ENCODE measurements at places on chromosomes 3 and 15. TPM values are rescaled to one million over a fixed set of nuclear protein-coding genes. Genes with fewer than 3 reads are reported as not detected.
A peak's percentile ranks its signal among the peaks of the same experiment; 100 is the strongest.

GRCh38 chr15:85649372-85649771, 145.4 kb downstream of the KLHL25 start:
- DNase-seq: no peak

DNA sequence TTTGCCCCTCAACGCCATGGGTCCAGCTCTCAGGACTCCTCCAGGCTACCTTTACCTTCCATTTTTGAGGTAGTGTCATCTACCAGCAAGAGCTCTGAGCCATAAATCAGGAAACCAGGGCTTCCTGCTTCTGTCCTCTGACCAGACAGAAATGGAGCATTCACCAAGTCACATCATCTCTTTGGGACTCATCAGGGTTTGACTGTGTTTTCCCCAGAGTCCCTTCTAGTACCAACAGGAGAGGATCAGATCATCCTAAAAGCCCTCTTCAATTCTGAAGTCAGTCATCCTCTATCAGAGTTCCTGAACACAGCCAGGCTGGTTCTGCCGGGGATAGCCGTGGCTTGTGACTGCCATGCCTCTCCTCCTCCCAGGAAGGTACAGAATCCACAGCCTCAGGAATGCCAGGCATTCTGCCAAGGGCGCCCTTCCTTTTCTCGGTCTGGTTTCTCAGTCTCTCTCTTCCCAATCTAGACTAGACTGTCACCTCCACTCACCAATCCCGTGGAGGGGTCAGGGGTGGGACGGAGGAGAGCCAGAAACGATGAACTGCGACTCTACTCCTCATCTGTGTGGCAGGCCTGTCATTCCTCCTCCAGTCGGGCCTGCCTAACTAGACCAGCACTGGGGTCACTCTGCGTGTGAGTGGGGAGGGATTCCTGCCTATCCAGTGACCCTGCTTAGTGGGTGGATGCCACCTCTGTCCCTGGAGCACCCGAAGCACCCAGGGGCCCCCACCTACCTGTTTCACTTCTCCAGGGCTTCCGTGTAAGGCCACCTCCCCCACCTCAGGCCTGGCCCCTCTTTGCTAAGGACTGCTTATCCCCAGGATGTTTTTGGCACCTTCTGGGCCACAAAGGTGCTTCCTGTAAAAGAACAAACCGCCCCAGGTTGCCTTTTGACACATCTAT, 30.9 kb downstream of the CCNL1 start:
- peak; percentile 36 for DNase-seq

DNA sequence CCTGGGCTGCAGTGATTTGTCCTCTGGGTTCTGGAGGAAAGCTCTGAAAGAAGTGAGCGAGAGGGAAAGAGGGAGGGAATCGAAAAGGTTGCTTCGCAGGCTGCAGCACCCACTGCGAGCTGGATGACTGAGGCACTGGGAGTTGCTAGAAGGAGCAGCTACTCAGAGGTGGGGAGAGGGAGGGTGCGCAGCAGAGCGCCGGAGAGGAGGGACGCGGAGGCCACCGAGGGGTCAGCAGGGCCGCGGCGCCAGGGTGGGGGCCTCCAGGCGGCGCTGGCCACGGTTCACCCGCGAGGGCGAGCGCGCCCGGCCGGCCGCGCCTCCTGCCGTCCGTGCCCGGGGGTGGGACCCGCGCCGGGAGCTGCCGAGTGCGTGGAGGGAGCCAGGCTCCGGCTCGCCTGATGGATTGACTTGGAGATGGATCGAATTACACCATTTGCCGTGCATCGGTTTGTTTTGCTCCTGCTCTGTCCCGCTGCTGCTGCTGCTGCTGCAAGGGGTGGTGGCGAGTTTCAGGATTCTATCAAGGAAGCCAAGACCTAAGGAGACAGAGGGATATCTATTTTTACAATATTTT, at the start of gene SEMA6D:
Gene SEMA6D (plus strand): TSS at position 470 of the 577 bp plus-strand sequence. CDS start 42,294 bp downstream, outside the sequence.
- DNase-seq: peak; percentile 85

GRCh38 chr3:23402728-23403492, 199.8 kb downstream of the UBE2E2 start:
- DNase-seq: no peak

- no peak for DNase-seq
Observed at GRCh38 chr15:92611995-92612745, 43.4 kb downstream of the FAM174B start.

- DNase-seq: no peak
Observed at GRCh38 chr15:29289173-29289572, 19.6 kb upstream of the NSMCE3 start.

GRCh38 chr3:157077565-157077991, 82.4 kb downstream of the CCNL1 start:
- DNase-seq: no peak

- DNase-seq: no peak
Observed at GRCh38 chr3:21356402-21356801, 394.6 kb downstream of the ZNF385D start.

- peak; percentile 43 for DNase-seq
Observed at GRCh38 chr15:51323749-51324148, 14.6 kb downstream of the CYP19A1 start.

GRCh38 chr3:4656059-4656458, 162.9 kb downstream of the ITPR1 start:
- peak; percentile 68 for DNase-seq

DNA sequence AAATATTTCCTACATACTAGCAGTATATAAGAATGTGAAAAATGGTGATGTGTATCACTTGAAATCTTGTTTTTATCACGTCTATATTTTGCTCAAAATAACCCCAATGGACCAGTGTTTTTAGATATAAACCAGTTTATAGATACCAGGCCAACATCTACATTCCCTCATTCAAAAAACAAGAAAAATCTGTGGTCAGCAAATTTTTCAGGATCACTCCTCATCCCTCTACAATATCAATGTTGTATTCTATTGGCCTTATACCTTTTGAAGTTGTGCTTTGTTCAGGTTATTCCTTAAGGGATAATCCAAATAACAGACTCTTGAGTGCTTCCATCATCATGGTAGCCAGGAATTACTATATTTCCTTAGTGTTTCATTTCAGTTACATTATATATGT, 332.9 kb upstream of the ARRDC4 start:
- no peak for DNase-seq

DNA sequence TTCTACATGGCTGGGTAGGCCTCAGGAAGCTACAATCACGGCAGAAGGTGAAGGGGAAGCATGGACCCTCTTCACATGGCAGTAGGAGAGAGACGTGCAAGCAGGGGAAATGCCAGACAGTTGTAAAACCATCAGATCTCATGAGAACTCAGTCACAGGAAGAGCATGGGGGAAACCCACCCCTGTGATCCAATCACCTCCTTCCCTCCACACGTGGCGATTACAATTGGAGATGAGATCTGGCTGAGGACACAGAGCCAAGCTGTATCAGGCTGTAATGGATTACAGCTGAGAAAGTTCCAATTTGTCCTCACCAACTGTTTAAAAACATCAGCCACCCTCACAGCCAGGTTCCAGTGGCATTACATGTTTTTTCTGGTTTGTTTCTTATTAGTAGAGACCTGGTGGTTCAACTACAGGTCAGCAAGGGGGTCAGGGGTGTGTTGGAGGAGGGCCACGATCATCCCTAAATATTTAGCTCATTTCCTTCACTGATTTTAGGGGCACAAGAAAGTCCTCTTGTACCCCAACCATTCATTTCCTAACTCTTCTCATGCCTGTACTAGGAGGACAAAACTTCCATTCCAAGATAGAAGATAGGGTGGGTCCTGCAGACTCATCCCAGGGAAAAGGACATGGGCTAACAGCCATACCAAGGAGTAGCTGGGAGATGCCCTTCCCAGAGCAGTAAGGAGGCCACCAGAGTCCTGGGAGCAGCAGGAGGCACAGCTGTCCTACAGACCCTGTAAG, 54.4 kb downstream of the ANXA2 start:
- DNase-seq: no peak

DNA sequence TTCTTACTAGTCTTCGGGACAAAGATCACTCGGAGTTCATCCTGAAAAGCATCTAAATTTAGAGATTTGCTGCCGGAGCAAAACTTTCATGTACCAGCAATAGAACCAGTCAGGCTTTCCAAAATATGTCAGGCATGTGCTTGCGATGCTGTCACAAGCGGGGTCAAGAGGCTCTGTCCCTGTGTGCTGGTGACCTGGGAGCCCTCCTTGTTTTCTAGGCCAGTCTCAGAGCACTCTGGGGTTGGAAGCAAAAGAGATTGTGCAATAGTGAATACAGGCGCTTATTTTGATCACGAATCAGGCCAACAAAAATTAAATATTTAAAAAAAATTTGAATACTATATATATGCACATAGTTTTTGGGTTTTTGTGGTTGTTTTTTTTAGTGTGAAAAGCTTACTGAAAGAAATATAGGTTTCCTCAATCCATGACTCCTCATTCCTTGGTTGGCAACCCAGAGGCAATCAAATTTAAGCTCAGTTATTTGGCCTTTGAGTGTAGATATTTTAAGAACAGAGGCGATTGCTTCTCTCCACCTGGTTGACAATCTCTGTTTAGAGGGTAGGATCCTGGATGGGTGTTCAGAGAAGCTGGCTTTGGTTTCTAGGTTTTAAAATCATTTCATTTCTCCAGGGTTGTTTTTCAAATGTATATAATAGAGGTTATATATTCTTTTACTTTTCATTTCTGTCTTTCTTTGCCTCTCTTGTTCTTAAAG, 8.4 kb upstream of the KLHL24 start:
- DNase-seq: peak; percentile 65

Gene LPCAT4
- 31.3 TPM for total RNA-seq

Gene RPL14
- total RNA-seq: 1,044 TPM

Gene GREM1
- 1.1 TPM for total RNA-seq

Gene PDZRN3
- 30.8 TPM for total RNA-seq

Gene FGD5
- total RNA-seq: 19.3 TPM

Gene SEMA3B
- total RNA-seq: 14.3 TPM

Gene SSUH2
- total RNA-seq: 0.91 TPM

Gene SLC12A1
- total RNA-seq: not detected

Gene CLDN16
- total RNA-seq: 0.08 TPM

Gene EIF4E3
- 40.0 TPM for total RNA-seq

Gene MUSTN1
- total RNA-seq: 33.4 TPM
